ENCODE measurements at places on chromosomes 12 and 14.
A peak's percentile ranks its signal among the peaks of the same experiment; 100 is the strongest.

DNA sequence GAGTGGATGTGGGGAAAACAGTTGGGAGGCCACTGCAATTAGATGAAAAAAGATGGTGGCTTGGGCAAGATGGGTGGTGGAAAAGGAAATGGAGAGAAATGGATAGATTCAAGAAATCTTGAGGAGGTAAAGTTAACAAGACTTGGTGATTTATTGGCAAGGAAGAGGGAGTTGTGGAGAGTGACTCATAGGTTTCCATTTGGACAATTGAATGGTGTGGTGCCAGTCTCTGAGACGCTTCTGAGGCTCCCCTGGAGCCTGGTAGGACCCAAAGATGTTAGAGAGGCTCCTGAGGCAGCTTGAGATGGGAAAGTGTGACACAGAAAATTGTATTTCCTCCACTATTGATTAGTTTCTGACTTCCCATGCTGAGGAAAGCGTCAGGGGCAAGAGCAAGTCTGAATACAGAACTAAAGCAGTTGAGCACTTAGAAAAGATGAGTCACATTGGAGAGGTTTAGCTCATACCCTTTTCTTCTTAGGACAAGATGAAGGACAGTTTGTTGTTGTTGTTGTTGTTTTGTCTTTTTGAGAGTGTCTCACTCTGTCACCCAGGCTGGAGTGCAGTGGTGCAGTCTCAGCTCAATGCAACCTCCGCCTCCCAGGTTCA, 4.5 kb downstream of the PRPF40B start:
- DNase-seq = peak; percentile 47

DNA sequence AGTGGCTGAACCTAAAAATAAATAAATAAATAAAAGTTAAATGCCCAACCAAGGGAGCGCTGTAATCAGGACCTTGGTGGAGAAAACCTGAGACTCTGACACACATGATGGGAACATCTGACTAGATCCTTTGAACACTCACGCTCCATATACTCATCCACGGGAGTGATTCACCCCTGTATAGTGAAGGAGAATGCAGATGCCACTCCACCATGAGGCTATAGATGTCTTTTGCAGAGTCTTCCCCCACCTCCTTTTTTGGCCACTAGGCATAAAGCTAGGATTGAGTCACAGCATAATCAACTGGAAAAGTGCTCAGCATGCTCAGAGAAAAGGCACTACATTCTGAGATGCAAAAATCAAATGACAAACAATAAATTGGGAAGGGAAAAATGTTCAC, 19.0 kb downstream of the ADAM20 start:
- peak; percentile 5 for DNase-seq

GRCh38 chr12:77847060-77847541, 16.4 kb downstream of the NAV3 start:
- DNase-seq = peak; percentile 64

- DNase-seq = peak; percentile 56
Measured at GRCh38 chr14:76901171-76902055, 75.2 kb downstream of the LRRC74A start.

DNA sequence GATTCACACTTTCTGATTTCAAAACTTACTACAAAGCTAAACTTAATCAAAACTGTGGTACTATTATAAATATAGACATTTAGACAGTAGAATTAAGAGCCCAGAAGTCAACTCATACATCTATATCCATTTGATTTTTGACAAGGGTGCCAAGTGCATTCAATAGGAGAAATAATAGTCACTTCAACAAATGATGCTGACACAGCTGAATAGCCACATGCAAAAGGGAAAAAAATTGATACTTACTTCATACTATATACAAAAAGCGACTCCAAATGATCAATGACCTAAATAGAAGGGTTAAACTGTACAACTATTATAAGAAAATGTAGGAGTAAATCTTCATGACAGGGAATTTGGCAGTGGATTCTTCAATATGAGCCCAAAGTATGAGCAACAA, 40.7 kb upstream of the SYT10 start:
- DNase-seq = no peak

DNA sequence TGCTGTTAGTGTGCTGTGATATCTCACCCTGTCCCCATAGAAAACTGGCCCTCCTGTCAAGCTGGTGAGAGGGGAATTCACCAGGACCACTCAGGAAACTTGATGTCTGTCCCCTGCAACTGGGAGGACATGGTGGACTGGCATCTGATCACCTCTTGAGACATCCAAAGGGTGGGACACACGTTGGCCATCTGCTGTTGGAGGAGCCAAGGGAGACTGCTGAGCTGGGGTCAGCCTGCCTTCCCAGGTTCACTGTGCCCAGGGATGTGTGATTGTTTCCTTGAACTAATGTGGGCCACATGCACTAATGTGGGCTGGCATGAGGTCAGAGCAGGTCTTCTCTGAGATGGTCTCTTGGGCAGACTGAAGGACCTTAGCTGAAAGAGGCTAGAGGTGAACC, 16.7 kb upstream of the TMEM229B start:
- DNase-seq = no peak

GRCh38 chr14:82778601-82779000, 1244.9 kb upstream of the SEL1L start:
- DNase-seq = no peak

DNA sequence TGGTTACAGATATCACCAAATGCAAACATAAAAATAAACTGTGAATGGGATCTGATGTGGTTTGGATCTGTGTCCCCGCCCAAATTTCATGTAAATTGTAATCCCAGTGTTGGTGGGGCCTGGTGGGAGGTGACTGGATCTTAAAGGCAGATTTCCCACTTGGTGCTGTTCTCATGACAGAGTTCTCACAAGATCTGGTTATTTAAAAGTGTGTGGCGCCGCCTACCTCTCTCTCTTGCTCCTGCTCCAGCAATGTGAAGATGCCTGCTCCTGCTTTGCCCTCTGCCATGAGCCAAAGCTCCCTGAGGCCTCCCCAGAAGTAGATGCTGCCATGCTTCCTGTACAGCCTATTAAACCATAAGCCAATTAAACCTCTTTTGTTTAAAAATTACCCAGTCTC, 47.8 kb downstream of the SLC25A21 start:
- DNase-seq = no peak

DNA sequence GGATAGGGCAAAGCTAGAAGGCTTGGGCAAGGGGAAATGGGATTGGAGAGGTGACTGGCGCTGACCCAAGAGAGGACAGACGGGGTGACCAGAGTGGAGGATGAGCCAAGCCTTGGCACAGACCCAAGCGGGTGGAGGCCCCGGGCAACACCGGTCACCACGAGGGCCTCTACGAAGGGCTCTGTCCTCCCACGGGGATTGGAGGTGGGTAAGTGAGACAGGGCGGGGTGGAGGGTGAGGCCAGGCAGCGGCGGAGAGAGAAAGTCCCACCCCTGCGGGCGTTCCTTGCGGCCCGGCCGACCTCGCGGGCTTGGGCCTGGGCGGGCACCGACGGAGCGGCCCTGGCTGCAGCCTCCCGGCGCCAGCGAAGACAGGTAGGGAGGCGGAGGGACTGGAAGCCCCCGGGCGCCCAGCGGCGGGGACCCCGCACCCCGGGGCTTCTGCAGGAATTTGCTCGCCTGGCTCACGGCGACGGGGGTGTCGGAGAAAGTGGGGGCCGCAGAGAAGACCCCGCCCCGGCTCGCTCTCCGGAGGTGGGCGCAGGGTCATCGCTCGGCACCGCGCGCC, at the start of gene PAPLN:
Gene PAPLN, plus strand, starts transcription at position 288 of the 567 bp plus-strand sequence. CDS start 2,273 bp downstream, outside the sequence.
- DNase-seq = peak; percentile 52

GRCh38 chr14:106625186-106625585, 1098.8 kb downstream of the TMEM121 start:
- DNase-seq = no peak

- DNase-seq = no peak
Measured at GRCh38 chr14:68364792-68365192, 428.1 kb downstream of the ZFP36L1 start.

GRCh38 chr12:31517994-31518393, 72.9 kb downstream of the DENND5B start:
- DNase-seq = no peak

GRCh38 chr14:55194656-55195355, 3.4 kb upstream of the DLGAP5 start:
- DNase-seq = no peak

- peak; percentile 91 for DNase-seq
Measured at GRCh38 chr12:121784460-121784859, 9.0 kb downstream of the RHOF start.

- no peak for DNase-seq
Measured at GRCh38 chr12:63934936-63935335, 90.4 kb downstream of the SRGAP1 start.

DNA sequence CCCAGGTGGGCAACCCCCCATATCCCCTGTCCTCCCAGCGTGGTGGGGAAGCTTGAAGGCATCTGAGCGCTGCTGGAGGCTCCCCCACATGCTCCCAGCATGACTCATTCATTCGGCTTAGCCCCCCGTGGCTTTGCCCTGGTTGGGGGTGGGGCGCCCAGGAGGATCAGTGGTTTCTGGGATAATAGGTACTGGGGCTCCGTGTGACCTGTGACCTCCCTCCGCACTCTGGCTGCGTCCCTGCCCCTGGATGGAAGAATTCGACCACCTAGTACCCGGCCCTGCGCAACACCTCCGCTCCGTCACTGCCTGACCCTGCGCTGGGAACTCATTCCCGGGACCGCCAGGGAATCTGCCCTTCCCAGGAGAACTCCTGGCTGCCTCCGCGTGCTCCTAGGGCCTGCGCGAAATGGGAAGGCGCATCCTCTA, 120.1 kb downstream of the AACS start:
- no peak for DNase-seq

- DNase-seq = no peak
Measured at GRCh38 chr14:50533806-50534205, 1.4 kb upstream of the MAP4K5 start.

DNA sequence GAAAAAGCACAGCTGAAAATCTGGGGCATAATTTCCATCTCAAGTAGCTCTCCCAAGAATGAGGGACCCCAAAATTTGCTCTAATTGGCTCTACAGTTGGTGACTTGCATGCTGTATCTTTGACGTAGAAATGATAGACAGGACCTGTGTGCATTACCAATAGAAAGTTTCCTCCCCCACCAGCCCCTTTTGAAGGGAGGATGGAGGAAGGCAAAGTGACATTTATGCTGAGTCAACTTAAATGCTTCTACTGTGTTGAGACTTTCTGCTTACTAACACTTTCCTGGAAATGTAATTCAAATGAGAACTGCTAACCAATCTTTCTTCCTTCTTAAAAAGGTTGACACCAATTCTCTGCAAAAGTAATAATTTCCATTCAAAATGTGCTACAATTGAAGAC, 31.9 kb downstream of the TSPAN8 start:
- DNase-seq = no peak

- DNase-seq = peak; percentile 38
Measured at GRCh38 chr14:100303179-100303578, 3.1 kb downstream of the SLC25A29 start.

- no peak for DNase-seq
Measured at GRCh38 chr12:118840399-118840798, 140.9 kb upstream of the SRRM4 start.

- DNase-seq = peak; percentile 91
Measured at GRCh38 chr12:58557171-58557570, 363.1 kb downstream of the LRIG3 start.

GRCh38 chr14:48665077-48665784, 920.9 kb downstream of the RPS29 start:
- DNase-seq = peak; percentile 3

DNA sequence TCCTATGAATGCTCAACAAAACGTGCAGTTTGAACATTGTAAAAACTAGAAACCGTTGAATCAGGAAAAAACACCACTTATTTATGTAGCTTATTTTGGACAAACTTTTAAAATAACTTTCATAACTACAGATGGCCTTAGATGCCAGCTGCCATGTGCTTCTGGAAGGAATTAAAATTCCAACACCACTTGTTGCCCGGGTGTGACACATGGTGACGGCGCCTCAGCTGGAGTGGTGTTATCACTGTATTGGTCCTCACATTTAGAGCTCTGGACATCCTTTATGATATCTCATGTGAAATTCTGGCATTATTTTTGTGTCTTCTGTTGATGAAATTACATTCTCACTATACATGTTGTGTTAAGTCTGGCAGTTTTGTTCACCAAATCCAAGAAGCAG, 211.0 kb downstream of the IPO8 start:
- DNase-seq = no peak

- no peak for DNase-seq
Measured at GRCh38 chr12:122975790-122976647, 975 bp downstream of the OGFOD2 start.
